ENCODE measurements at places on chromosomes 7 and 10.

DNA sequence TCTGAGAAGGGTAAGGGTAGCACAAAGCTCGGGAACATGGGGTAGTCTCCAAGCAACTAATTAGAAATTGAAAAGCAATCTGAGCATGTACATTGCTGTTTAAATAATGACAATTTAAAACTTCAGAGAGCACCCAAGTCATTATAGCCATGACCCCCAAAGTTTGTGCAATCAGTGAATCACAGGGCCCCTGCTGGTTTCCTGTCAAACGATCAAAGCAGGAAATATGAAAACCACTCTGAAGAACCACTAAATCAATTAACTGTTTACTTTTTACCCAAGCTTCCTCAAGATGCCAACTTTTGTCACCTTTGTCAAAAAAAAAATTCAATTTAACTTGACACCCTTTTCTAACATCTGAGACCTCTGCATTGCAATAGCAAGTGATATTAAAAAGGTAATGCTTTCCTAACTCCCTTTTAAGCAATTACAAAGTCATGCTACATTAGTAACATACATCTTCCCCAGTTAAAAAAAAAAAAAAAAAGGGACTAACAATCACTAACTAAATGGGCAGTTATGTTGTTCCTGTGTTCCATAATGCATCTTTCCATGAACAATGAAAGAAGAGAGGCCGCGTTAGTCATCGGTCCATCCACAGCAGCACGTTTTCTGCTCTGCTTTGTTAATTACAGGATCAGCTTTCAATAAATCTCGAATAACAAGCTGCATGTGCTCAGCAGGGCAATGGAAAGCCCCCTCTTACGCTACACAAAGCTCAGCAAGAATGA, 80.6 kb downstream of the ETV1 start:
- peak; percentile 80 for DNase-seq

GRCh38 chr10:95688648-95689047, 5.1 kb downstream of the TCTN3 start:
- peak; percentile 15 for DNase-seq

DNA sequence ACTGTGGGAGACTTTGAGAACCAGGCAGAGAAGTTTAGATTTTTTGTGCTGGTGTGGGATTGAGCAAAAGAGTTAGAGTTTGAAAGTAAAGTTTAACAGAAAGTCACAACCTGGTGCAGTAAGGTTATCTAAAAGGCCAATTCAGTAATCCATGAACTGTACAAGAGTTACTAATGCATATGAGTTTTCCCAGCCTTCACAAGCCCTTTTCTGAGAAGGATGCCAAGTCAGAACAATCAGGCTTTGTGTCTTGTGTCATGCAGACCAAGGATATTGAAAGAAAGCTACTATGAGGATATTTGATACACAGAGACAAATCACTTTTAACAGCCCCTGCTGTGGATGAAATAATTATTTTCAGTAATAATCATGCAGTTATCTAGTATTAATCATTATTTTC, 68.8 kb upstream of the MYO3A start:
- DNase-seq = no peak

DNA sequence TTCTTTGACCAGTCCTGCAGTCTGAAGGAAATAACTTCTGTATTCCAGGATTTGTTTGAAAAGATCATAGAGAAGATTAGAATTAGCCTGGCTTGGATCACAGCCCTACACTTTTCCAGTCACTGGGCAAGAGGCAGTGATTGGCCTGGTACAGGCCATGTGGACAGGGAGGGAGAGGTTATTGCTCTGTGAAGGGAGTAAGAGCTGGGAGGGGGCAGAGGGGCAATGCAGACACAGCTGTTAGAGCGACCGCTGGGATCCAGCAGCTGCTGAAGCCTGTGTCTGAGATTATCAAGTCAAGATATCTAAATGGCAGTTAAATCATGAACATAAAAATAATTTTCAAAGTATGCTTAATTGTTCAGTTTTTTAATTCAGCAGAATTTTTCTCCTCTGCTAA, 257.3 kb downstream of the SDK1 start:
- no peak for DNase-seq

GRCh38 chr7:26346611-26347203, 55.0 kb downstream of the SNX10 start:
- no peak for DNase-seq

DNA sequence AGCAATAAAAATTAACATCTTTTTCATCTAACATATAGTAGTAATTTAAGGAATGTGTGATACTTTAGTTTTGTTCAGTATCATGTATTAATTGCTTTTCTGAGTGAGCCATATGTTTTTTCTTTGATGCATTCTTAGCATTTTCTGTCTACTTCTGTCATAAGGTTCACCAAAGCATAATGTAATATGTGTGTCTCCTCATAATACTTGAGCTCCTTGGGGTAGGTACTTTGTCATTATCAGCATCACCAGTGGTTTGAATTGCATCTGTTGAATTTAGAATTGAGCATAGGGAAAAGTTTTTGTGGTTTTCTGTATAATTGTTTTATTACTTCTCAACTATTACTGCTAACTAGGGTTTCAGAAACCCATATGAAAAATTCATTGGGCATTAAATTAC, 26.5 kb downstream of the VPS50 start:
- DNase-seq = no peak

GRCh38 chr7:37035631-37036030, 311.3 kb upstream of the AOAH start:
- no peak for DNase-seq

DNA sequence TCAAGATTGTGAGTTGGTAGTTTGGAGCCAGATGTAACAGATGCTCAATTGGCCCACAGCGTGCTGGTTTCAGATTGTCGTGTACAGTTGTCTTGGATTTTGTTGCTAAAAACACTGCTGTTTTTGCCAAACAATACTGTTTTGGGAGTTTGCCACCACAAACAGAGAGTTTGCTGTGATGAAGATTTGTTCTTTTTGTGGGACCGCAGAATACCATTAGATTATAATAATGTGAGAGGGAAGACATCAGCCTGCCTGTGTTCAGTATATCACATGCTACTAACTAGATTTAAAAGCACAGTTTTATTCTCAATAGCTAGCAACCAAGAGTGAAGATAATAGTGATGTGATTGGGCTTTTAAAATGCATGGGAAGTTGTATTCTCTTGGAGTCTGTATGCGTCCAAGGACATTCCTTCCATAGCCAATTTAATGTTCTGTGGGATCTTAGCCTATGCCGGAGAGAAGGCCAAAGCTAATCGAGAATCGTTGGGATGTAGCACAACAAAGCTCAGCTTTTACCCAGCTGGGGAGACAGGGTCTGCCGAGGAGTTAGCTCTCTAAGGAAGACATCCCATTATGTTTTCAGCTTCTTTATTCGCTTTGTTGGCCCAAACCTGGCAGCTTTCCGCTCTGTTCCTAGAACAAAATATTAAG, 18.7 kb upstream of the ITGA8 start:
- DNase-seq = no peak

DNA sequence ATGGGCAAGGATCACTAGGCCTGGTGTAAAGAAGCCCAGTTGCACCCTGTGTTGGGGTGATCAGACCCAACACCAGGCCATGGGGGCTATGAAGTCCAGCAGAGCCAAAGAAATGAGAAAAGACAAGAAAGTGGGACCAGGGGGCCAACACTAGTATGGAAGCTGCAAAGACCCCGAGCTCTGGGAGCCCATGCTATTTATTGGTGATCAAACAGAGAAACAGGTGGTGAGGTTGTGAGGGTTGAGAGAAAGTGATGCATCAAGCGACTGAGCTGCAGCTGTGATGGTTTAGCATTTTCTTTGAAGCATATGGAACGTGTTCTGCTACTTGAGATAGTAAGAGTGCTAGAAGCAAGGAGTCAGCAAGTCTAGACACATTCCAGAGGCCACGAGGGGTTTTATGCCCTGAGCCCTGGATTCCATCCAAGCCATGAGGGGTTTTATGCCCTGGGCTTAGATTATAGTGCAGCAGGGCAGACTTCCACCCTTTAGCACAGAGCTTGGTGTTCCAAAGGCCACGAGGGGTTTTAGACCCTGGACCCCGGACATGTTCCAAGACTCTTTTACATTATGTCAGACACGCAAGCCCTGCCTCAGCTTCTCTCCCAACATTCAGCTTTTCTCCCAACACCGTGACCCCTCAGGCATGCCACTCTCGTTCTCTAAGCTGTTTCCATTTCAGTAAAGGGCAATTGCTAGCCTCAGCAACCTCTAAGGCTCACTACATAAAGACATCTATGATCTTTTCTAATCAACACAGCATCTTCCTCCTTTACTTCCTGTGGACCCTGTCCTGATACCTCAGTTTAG, 43.1 kb upstream of the GPAM start:
- no peak for DNase-seq
